ENCODE measurements at places on chromosomes 16 and 17. TPM values are rescaled to one million over a fixed set of nuclear protein-coding genes. Genes with fewer than 3 reads are reported as not detected.

GRCh38 chr17:74272731-74273201 is 1.3 kb upstream of the DNAI2 start:
- DNase-seq: no peak

- no peak for DNase-seq
Observed at GRCh38 chr17:78544881-78545755, 32.1 kb downstream of the DNAH17 start.

GRCh38 chr16:9013508-9013864 is 49.8 kb upstream of the USP7 start:
- DNase-seq: no peak

DNA sequence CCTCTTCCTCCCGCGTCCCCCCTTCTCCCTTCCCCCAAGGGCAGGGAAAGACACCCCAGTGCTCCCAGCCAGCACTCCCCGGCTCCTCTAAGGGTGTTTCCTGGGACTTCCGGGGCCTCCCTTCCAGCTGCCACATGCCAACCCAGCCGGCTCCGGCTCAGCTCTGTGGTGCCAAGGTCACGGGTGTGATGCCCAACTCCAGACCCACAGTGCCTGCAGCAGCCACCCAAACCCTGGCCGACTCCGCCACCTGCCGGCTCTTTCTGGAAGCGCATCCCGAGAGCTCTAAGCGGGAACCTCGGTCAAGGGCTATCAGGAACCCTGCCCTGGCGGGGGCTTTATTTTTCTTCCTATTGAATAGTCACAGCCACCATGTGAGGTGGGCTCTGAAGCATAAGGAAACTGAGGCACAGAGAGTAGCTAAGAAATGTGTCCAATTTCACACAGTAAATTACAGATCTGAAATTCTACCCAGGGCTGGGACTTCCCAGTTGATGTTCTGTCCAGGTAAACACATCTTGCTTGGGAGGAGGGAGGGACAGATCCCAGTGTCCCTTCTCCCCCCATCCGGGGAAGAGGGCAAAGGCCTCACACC is 3.3 kb upstream of the PPP1R1B start:
- DNase-seq: no peak

DNA sequence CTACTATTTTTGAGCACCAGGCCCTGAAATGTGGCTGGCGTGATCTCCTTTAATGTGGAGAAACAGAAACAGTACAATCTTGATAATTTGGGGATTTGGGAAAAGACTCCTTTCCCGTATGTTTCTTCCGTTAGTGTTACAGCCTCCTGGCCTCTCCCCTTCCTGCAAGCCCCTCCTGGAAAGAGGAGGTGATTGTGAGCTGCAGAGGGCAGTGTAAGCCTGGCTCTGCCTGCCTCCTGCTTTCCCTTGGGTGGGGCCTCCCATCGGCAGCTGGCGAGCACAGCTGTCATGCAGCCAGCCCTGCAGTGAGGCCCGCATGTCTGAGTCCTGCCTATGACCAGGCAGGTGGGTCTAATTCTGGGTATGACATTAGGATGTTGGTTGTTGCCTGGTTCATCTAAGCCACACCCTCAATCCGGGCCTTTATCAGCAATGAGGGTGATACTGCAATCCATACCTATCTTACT is 48.7 kb upstream of the WSB1 start:
- DNase-seq: no peak

DNA sequence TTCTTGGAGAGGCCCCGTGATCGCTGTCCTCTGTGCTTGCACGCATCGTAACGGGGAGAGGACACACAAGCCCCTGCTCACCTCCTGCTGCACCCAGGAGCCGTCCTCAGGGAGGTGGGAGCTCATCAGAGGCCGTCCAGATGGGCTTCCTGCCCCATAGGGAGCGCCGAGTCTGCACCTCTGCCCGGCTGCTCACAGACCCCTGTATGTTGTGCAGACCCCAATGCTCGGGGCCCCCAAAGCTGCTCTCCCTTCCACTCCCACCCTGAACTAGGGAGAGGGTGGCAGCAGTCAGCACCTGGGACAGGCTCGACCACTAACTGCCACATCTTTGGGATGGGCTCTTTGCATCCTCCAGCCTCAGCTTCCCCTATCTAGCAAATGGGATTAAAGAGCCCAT is 4.4 kb upstream of the ZNF469 start:
- no peak for DNase-seq

GRCh38 chr16:35559911-35560636 is 2100.7 kb downstream of the TP53TG3F start:
- no peak for DNase-seq

GRCh38 chr16:18959031-18959505 is 24.7 kb upstream of the TMC7 start:
- DNase-seq: no peak

DNA sequence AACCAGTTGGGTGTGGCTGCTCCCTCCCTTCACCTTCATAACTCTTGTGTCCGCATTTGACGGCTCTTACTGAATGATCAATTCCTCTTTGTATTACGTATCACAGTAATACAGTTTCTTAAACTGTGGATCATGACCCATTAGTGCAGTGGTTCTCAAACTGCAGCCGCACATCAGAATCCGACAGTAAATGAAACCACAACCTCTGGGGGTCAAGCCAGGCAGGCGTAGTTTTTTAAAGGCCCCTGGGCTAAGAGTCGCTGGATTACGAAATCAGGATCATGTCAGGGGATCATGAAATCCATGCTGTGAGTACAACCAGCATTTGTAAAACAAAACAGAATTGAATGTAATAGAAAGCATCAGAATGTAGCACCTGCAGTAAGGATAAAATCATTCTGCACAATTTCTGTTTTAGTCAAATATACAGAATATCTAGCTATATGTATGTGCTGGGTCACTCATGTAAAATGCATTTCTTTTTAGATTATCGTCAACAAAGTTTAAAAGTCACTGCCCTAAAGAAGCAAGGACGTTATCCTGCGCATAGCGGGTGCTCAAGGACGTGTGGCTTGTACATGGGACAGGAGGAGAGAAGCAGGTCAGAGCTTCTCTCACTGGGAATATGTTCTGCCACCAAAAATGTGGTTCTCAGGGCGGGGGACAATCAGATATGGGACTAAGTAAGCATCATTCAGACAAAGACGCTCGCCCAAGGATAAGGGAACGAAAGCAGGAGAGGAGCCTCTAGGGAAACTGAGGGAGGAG is 113.1 kb downstream of the ZFHX3 start:
- no peak for DNase-seq

- no peak for DNase-seq
Observed at GRCh38 chr17:29570521-29570920, 2.0 kb downstream of the TP53I13 start.

DNA sequence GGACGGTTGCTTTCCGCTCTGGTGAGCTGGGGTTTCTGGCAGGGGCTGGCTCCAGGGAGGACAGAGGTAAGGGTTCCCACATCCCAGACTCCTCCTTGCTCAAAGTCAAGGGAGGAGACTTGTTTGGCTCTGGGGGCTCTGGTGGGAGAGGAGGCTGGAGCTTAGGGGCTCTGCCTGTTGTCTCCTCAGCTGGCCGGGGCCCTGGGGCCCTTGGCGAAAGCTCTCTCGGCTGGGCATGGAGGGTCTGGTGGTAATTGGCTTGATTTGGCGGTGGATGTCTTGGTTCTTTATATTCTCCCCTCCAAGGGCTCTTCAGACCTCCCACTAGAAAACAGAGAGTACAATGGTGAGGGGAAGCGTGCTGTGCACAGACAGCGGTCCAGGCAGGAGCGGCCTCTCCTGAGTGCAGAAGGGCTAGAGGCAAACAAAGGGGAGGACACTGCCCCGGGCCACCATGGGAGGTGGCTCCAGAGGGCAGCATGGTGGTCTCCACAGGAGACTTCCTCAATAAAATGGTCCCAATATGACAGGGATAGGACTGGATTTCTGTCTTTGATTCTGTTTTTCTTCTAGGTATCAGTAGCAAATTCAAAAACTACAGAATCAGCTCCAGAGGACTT is 5.7 kb upstream of the SPATA32 start:
- DNase-seq: no peak

GRCh38 chr16:69110406-69110805 is 5.0 kb downstream of the HAS3 start:
- DNase-seq: no peak

GRCh38 chr17:50094243-50094752 is 853 bp upstream of the PDK2 start:
- DNase-seq: peak; percentile 79

- no peak for DNase-seq
Observed at GRCh38 chr16:50610331-50611262, 62.4 kb downstream of the NKD1 start.

DNA sequence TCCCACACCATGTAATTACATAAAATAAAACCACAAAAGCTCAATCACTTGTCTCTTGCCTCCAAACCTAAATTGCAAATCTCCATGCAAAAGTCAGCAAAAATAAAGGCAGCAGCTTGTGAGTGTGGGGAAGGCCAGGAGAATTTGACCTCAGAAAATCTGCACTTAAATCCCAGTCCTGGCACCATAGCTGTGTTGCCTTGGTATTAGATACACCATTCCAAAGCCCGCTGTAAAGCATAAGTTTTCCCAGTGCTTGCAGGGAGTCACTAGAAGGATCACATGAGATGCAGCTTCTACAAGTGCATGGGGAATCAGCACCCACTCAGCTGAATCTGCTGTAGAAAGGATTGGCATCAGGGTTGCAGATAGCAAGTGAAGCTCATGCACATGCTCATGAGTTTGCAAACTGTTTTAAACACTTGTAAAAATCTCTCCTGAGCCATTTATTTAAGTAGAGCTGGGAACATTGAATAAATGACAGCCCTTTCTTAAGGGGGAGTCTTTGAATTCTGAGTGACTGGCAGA is 495.0 kb upstream of the HSBP1 start:
- no peak for DNase-seq

- DNase-seq: no peak
Observed at GRCh38 chr16:46797501-46797900, 33.5 kb downstream of the C16orf87 start.

GRCh38 chr17:61360318-61360943 is 39.2 kb upstream of the TBX2 start:
- no peak for DNase-seq

- no peak for DNase-seq
Observed at GRCh38 chr17:32241640-32242039, 24.0 kb upstream of the RHBDL3 start.

DNA sequence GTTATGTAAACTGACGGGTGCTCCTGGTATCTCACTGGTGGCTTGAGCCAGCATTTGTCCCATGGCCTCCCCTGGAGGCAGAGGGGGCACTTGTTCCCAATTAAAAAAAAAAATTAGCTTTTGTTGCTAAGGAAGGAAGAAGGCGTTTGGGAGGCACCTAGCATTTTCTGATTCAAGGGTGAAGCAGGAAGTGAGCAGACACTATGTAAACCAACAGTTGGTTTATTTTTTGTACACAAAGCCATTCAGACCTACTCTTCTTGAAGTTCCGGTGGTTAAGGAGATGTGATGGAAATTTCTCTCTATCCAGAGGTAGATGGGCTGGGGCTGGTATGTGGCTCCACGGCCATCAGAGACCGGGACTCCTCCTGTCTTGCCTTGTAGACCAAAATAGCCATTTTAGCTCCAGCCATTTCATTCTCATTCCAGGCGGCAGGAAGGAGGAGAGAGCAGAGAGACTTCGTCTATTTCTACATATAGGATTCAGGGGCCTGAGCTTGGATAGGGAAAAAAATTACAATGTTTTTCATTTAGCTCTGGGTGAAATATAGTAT is 103.0 kb downstream of the SNX29 start:
- DNase-seq: no peak

DNA sequence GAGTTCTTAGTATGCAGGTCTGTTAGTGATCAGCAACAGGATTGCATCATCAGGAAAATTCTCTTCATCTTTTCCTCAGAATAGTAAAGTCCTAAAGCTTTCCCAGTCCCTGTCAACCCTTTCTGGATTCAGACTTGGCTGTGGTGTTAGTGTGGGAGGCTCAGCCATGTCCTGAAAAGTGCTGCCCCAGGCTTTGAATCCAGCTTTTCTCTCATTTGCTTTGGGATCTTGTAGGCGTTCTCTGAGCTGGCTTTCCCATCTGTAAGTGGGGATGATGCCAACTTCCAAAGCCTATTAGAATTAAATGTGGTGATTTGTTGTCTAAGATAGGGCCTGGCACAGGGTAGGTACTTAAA is 3.0 kb downstream of the ALKBH5 start:
- no peak for DNase-seq

GRCh38 chr17:81561494-81561885 is 9.3 kb upstream of the FAAP100 start:
- no peak for DNase-seq

DNA sequence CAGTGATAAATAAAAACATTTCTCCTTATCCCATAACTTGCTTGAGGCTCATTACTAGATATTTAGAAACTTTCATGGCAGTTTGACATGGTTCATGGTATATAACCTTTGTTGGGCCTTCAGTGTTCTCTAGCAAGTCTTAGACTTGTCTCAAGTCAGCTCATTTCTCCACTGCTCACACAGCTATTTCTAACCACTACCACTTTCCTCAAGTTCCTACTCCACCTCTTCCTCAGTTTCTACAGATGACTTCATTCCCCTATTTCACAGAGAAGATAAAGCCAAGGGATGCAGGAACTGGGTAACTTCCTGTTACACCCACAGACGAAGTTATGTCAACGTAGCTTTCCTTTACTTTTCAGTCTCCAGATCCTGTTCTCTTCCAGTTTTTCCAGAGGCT is 23.2 kb downstream of the NLK start:
- DNase-seq: no peak

- DNase-seq: no peak
Observed at GRCh38 chr16:78254841-78255240, 155.4 kb downstream of the WWOX start.

DNA sequence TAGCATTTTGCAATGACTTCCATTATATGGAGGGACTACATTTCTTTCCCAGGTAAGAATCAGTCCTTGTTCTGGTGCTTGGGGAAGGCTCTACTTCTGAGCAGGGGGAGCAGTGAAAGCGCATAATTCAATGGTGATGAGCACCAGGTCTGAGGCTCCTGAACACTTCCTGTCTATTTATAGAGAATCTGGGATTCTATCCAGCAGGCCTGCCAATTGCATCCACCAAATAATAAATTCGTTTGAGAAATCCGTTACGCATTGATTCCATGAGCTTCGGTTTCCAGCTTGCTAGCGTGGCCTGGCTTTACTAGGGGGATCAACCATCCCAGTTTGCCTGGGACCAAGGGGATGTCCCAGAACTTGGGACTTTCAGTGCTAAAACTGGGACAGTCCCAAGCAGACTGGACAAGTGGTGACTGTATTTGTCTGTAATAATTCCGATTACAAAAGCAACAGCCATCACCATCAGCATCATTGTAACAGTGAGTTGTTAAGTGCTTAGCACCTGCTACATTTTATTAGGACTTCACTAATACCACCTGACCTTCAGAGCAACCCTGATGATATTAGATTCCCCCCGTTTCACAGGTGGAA is 349.9 kb downstream of the MAF start:
- no peak for DNase-seq

GRCh38 chr17:5784791-5785190 is 200.5 kb upstream of the NLRP1 start:
- DNase-seq: no peak

Gene NKD1
- polyA plus RNA-seq: 5.9 TPM

Gene KRTAP9-4
- polyA plus RNA-seq: not detected

Gene FNDC8
- 0.05 TPM for polyA plus RNA-seq

Gene YPEL2
- 16.0 TPM for polyA plus RNA-seq

Gene CASKIN1
- polyA plus RNA-seq: 0.48 TPM

Gene KRTAP3-2
- not detected for polyA plus RNA-seq

Gene ABCA9
- polyA plus RNA-seq: 13.1 TPM

Gene PRSS8
- polyA plus RNA-seq: 1.6 TPM

Measured in urinary bladder (tissue), 4 donors.